Bone marrow (tissue), 2 donors: ENCODE measurements at places on chromosomes 13 and 19.

- no peak for DNase-seq
These were observed 435.2 kb upstream of the ZNF507 start for GRCh38 chr19:31910224-31910623.

DNA sequence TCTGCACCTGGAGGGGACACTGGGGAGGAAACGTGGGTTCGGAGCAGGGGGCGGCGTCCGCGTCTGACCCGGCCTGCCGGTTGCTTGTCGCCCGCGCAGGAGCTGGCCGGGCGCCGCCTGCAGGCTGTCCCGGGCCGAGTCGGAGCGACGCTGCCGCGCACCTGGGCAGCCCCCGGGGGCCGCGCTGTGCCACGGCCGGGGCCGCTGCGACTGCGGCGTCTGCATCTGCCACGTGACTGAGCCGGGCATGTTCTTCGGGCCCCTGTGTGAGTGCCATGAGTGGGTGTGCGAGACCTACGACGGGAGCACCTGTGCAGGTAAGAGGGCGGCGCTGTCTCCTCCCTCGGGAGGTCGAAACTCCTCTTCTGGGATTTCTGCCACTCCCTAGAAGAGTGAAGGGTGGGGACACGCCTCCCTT, 1.3 kb downstream of the ITGBL1 start:
- no peak for DNase-seq

GRCh38 chr19:19402656-19403372, 2.7 kb upstream of the GATAD2A start:
- DNase-seq = no peak

- no peak for DNase-seq
These were observed 36.8 kb downstream of the RAB20 start for GRCh38 chr13:110524541-110525257.

- peak; percentile 94 for DNase-seq
These were observed at the start of gene ELF1 for GRCh38 chr13:41019011-41019487. TSS of gene ELF1 (minus strand) at chr13:41019316. CDS start at chr13:40982054, 37,262 bp downstream.
